ENCODE measurements at places on chromosomes 2 and 18. TPM values are rescaled to one million over a fixed set of nuclear protein-coding genes. Genes with fewer than 3 reads are reported as not detected.

The KCNS3 gene
- total RNA-seq, result not detected

The BCL2 gene
- total RNA-seq, result 85.7 TPM

The C2orf76 gene
- total RNA-seq, result 8.6 TPM

The OXER1 gene
- total RNA-seq, result 0.68 TPM

The BUB1 gene
- total RNA-seq, result 107 TPM

The HAAO gene
- total RNA-seq, result 2.2 TPM

The SGO2 gene
- 45.0 TPM for total RNA-seq

The INPP5D gene
- 129 TPM for total RNA-seq
